ENCODE measurements at places on chromosomes 4 and X.
A peak's percentile ranks its signal among the peaks of the same experiment; 100 is the strongest.

DNA sequence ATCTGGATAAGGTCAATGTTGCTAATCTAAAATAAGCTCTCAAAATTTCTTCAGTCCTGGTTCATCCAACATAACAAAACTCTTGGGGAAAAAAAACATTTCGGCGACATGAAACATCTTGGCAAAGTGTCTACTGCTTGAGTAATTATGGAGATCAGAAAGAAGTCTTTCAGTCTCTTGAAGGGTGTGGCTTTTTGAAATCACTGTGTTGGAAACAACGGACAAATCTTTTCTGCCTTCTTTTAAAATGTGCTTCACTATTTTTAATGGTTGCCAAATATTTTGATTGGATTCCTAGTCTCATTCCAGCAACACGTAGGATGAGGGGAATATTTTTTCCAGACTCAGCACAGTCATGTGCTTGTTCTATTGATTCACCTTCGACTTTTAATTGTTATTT is 138.6 kb downstream of the KLHL8 start:
- DNase-seq, result no peak

GRCh38 chrX:154051201-154051810 is 31.6 kb upstream of the IRAK1 start:
- DNase-seq, result peak; percentile 48

DNA sequence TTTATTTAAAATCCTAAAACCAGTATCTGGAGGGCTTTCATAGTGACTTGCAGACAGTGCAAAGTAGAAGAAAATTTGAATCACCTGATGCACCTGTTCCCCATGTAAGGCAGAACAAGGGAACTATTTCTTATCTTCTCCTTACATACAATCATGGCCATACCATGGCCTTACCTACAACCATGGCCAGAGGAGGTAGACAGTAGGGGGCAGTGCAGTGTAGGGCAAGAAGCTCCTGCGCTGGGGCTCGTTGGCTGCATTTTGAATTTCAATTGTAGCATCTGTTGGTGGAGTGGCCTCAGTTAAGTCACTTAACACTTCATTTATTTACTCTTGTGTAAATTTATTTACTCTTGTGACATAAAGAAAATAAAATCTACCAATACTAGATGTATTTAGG is 33.0 kb downstream of the GALNTL6 start:
- DNase-seq, result peak; percentile 56

GRCh38 chr4:10096201-10096977 is 20.2 kb downstream of the WDR1 start:
- peak; percentile 92 for DNase-seq

GRCh38 chr4:55435141-55435841 is 39.5 kb downstream of the TMEM165 start:
- DNase-seq, result peak; percentile 29

DNA sequence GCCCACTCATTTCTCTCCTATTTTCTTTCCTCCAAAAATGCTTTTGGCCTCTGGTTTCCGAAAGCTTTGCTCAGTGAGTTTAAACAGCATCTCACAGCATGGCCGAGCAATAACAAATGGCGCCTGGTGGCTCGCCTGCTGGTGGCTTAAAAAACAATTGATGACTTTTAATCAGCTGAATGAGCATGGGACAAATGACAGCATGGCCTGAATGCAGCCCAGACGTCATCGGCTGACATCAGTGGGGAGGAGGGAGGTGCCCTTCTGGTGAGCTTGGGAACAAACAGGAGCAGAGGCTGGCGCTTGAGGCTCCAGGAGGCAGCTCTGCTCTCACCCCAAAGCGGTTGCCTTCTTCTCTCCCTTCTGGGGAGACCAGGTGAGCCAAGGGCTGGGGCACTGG is 286.4 kb downstream of the BCOR start:
- no peak for DNase-seq

DNA sequence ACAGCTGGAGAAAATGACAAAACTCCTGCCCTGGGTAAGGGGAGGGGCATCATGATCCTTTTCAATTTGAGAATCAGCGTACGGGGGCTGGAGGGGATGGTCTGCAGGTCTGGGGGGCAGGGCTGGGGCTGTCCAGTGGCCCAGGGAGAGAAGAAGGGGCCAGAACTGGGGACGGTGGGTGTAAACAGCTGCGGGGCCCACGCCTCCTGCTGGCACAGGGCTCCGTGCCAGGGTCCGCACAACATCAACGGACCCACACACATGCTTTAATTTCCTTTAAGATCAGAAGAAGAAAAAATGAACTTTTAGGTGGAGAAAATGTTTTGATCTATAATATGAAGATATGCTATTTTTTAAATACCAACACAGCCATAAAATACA is 52.1 kb downstream of the PSAPL1 start:
- DNase-seq, result no peak

DNA sequence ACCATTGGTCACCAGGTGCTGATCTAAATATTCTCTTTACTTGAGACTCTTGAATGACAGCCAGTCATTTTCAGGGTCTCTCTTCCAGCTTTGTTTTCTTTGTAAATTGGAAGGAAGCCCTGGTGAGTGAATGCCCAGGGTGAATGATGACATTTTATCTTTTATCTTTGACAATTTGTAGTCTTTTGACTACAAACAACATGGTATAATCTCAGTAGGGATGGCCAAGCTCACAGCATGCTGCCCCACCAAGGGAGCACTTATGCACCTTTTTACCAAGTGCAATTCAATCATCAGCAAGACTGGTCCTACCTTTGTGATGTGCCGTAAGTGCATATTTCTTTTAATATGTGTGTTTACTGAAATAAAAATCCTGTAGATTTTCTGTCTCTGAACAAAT is 5.7 kb downstream of the AFM start:
- no peak for DNase-seq

- DNase-seq, result peak; percentile 16
These were observed 1664.3 kb downstream of the C4orf33 start for GRCh38 chr4:130760246-130760645.

DNA sequence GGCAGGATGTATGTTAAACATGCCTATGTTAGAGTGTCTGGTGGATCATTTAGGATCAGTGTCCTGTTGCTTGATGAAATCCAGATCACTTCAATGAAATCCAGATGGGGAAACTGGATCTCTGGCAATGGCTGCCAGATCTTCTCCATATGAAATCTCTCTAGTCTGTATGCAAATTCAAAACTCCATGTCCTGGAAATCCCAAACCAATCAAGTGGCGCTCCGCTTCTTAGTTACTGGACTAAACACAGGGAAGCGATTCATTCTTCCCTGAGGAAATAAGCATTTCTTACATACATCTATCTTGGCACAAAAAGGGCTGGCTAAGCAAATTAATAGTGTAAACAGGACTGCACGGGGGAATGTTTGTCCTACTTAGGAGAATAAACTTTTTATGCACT is 94.9 kb downstream of the HDAC8 start:
- peak; percentile 17 for DNase-seq

GRCh38 chr4:6932475-6932874 is 22.8 kb downstream of the TBC1D14 start:
- no peak for DNase-seq
